ENCODE measurements at places on chromosomes 3 and 15. TPM values are rescaled to one million over a fixed set of nuclear protein-coding genes. Genes with fewer than 3 reads are reported as not detected.
A peak's percentile ranks its signal among the peaks of the same experiment; 100 is the strongest.

The NEIL1 gene
- not detected for total RNA-seq

- peak; percentile 93 for DNase-seq
These were observed 1.0 kb upstream of the CELSR3 start for GRCh38 chr3:48663489-48664312.

GRCh38 chr3:14627815-14628214 is 23.7 kb upstream of the CCDC174 start:
- no peak for DNase-seq

DNA sequence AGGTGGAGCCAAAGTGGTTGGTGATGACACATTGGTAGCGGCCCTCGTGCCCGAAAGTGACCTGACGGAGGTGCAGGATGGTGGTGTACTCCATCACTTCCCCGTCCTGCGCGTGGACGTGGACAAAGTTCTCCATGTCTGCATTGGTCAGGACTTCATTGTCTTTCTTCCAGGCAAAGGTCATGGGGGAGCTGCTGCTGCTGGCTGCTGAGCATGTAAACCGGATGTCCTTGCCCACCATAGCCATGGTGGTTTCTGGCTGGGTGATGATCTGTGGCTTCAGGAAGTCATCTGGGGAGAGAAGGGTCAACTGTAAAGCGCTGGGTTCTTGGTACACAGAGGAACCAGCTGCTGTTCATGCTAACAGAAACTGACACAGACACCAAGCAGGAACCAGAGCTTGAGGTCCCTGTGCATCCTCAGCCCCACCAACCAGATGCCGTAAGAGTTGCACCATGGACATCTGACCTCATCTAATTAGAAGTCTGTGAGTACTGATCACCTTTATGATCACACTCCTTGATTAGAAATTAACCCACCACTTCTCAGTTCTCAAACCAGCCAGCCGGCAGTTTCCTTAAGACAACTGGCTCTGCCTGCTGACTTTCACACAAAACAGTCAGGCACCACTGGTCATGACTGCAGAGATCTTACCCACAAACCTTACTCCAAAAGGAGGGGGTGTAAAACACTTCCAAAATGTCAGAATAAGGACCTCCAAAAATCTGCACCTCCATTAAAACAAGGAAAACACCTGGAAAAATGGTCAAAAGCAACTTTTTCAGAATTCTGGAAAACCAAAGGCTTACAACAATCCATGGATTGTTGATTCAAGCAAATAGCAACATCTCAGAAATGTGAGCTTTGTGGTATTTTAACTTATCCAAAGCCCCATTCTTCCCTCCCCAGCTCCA is 114.6 kb downstream of the LRIG1 start:
- no peak for DNase-seq

The CLDN1 gene
- 1.3 TPM for total RNA-seq

- DNase-seq, result no peak
These were observed 283.9 kb downstream of the RORA start for GRCh38 chr15:60945196-60945595.

Data from MG63 (cell line).